Effector CD4-positive, alpha-beta T cell (primary cell): ENCODE measurements at places on chromosomes 2 and 18.

- DNase-seq: no peak
These were observed 165.9 kb downstream of the MYT1L start for GRCh38 chr2:2165135-2165534.

DNA sequence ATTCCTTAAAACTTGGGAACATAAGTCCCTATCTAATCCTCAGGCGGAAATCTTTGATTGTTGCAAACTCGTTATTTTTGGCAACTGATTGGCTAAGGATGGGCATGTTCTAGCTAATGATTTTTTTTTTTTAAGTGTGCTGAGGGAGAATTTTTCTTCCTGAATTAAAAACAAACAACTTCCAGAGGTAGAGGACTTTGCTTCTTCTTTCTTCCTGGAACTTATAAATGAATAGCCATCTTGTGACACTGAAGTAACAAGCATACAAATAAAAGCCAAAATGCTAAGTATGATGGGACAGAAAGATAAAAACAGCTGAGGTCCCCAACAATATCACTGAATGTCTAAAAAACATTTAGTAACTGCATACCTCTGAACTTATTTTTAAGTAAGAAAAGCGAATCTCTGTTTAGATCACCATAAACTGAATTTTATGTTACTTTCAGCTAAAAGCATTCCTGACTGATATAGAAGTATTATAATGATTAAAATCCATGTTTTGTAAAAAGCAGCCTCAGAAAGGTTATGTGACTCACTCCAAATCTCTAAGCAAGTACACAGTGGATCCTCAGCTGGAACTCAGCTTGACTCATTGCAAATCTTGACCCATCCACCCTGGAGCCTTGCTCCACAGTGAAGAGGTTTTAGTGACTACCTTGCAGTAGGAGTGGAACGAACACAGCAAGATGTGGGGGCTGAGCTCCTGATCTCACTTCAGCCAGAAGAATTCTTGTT is 344.4 kb downstream of the CLIP4 start:
- no peak for DNase-seq

DNA sequence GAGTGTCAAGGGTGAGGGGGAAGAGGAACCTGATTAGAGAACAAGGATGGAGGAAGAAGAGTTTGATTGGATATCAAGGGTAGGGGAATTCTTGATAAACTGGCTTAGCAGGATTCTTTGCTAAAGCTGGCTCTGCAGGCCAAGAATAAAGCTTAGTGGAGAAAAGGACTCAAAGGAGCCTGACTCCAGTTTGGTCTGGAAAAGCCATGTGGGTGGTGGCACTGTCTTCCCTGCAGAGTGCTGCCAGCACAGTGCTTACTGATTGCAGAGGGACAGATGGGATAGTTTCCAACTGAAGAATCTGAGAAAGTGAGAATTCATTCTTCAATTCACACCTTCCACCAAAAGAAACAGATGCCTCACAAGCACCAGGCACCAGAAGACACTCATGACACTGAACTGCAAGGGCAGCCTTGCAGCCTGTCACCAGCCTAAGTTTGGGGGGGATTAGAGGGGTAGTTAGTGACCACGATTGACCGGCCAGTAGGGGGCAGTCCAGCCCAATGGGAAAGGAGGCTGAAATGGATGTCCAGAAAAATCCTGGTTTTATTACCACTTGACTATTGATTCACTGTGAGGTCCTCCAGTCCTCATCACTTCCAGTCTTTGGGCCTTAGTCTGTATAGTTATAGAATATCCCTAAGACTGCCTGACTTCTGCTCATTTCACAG is 334.5 kb downstream of the SMAD2 start:
- DNase-seq: no peak

GRCh38 chr2:100395532-100396350 is 21.7 kb downstream of the CHST10 start:
- DNase-seq: no peak

- DNase-seq: no peak
These were observed 23.4 kb upstream of the TMEM37 start for GRCh38 chr2:119408221-119408619.

GRCh38 chr18:48719974-48720654 is 181.3 kb downstream of the CTIF start:
- no peak for DNase-seq

DNA sequence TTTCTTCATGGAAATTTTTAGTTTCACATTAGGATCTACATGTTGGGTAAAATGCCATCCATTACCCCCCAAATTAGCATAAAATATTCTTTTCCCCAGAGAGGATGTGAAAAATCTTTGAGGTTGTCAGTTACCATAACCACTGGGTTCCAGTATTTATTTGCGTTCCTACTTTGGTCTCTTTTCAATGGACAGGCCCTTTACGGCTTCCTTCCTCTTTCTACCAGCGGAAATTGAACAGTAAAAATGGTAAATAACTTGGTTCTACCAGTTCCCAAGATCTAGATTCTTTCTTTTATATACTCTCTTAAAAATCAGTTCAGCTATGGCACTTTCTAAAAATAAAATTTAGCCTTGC is 169.2 kb upstream of the APCDD1 start:
- DNase-seq: no peak

GRCh38 chr2:35931626-35932025 is 424.0 kb upstream of the CRIM1 start:
- DNase-seq: no peak

- DNase-seq: no peak
These were observed 55.1 kb downstream of the ROCK1 start for GRCh38 chr18:21056545-21056944.

GRCh38 chr2:229201521-229201920 is 69.6 kb downstream of the PID1 start:
- DNase-seq: no peak

DNA sequence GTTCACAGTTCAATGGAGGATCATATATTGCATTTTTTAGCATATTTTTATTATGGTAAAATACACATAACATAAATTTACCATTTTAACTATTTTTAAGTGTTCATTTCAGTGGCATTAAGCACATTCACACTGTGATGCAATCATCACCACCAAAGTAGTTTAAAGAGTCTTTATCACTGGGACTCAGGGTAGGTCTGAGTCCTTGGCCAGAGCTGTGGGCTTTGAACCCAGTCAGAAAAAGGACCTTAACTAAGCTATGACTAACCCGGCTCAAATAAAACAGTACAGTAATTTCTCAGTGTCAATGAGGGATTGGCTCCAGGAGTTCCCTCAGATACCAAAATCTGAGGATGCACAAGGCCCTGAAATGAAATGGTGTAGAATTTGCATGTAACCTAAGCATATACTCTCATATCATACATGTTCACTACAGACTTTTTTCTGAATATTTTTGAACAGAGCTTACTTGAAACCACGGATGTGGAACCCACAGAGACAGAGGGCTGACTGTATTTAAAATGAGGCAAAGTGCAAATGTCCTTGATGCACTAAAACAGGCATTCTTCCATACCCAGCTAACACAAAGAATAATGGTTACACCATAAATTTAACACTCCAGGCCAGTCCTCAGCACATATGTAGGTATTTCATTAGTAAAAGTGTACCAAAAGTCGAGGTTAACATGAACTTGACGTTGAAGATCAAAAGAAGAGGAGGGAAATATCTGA is 246.2 kb downstream of the LNPK start:
- no peak for DNase-seq

GRCh38 chr2:227871375-227871791 is at the start of gene DAW1:
TSS of gene DAW1 (plus strand) at chr2:227871631. CDS start at chr2:227871690, 59 bp downstream.
- DNase-seq: no peak

DNA sequence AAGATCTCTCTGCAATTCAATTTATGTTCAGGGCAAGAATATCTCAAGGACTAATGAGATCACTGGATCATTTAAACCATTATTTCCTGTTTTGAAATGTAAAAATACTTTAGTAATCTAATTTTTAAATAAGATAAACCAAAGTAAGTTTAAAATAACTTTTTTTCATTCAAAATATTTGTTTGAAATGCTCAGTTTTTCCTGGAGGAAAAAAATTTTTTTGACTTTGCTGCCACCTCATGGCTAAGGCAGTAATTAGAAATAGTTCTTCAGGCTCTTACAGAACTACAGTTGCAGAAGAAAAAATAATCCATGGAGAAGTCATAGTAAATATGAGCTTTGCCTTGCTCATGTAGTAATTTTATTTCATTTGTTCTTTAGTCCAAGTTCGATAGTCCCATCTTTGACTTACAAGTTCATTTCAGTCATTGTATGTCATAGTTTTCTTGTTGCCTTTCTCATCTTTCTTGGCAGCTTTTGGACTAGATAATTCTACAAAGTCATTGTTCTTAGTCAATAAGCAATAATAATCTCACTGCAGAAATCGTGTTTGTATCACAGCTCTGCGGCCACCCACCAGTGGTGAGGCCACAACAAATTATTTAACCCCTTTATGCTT is 127.4 kb downstream of the DPP4 start:
- no peak for DNase-seq

DNA sequence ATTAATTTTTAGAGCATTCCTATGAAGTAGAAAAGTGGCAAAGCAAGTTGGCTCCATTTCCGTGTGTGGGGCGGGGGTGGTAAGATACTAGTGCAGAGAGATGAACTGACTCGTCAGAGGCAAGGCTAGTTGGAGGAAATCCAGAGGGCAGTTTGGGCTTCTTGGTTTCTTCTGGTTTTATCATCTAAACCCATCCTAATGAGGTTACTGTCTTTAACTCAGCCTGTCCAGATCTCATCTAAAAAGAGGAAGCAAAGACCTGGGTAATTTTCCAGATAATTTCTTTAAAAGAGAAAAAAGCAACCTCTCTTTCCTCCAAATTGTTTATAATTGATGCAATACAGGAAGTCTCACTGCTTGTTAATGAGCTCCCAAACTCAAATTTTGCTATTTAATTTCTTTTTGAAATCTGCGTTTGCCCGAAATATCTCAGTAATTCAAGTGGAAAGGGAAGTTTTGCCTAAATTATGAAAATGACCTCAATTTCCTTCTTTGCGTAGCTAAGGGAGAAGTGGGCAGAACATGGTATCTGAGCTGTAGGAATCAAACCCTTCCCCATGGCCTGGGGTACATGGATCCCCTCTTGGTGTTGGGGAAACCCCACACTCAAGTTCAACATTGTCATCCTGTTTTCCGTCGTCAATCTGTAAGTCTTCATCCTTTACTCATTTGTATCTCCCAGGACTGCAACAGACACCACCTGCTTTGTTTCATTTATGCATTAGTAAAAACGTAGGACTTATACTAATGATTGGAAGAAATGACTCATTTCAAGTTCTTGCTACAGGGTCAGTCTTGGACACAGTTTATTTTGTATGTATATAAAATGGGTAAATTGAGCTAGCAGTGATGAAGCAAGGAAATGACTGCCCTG is 89.1 kb upstream of the KLF7 start:
- no peak for DNase-seq

GRCh38 chr2:160910681-160911080 is 249.5 kb upstream of the TANK start:
- DNase-seq: no peak

- DNase-seq: no peak
These were observed 106.5 kb downstream of the SMAD7 start for GRCh38 chr18:48844271-48844670.

GRCh38 chr18:31487246-31488015 is 10.5 kb upstream of the DSG2 start:
- no peak for DNase-seq

DNA sequence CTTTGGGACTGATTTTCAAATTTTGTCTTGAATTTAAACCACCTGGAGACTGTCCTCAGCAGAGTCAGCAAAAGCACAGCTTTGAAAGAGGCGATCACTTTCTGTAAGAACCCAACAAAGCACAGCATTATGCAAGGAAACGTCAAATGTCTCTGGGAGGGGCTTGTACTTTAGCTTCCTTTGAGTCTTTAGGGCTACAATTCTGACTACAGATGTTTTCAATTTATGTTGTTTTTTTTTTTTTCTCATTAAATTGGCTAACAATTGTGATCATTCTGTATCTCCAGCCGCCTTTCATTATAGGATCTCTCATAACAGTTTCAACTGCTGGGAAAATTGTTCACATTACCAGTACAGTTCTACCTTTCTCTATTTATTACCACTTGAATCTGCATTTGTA is 48.3 kb downstream of the COL3A1 start:
- DNase-seq: no peak

DNA sequence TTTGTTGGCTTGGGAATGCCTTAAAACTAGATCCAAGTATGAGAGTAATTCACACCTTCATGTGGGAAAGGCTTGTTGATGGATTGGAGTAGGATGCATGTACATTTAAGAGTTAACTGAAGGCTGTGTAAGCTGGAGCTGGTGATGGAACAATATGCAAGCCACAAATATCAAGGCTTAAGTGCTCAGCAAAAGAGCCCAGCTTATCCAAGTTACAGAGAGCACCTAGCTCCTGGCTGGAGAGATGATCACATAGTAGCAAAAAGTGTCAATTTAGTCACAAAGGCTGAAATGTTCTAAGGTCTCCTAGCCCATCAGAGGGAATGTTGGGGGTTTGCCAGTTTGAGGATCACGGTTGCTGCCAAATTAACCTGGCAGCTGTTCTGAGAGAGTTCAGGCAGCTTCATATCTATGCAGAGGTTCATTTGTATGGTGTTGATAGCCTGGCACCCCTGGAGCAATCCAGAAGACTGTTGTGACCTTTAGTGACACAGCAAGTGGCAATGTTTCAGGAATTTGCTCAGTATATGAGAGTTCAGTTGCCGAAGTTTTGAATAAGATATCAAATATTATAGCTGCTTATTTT is 228.2 kb downstream of the DOK6 start:
- DNase-seq: no peak

DNA sequence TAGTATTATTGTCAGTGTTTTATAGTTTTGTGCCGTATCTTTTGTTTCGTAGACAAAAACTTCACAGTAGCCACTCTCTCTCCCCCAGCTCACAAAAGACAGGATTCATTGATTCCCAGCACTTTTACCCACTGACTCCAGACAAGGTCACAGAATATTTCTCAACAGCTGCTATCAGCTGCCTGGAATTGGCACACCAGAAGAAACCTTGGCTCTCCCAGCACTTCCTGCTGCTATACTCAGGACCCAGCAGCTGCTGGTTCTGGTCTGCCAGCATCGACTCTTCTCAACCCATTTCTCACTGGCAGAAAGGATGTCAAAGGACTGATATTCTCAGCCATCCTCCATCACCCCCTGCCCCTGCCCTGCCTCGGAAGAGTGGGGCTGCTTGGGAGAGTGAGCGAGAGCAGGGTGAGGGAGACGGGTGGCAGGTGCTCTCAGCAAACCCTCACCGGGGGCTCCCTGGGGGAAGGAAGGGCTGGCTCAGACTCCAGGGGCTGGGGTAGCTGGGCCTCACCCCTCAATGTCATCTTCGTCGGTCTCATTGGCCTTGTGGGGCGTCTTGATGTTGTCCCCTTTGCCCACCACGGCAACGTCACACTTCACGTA is 6.1 kb upstream of the OTOF start:
- DNase-seq: no peak

DNA sequence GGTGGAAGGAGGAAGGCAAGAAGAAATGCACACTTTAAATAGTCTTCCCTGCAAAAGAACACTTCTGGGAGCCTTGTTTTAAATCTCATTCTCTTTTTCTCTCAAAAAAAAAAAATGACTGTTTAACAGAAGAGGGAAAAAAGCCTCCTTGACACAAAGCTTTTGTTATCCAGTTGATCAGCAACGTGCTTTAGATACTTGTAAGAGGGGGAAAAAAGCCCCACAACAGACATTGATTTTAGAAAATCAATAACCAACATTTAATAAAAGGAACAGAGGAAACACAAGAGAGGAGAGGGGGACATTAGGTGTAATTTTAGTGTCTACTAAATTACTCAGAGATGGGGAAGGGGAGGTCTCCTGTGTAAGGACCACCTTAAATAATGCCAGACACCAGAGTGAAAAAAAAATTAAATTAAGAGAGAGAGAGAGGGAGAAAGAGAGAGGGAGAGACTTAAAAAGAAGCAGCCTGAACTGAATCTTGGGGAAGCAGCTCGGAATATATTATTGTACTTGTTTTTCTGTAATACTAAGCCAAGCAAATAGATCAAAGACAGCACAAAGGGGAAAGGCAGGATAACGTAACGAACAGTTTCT is 4.7 kb downstream of the ZEB2 start:
- no peak for DNase-seq
